Hypothalamus (tissue), 51 donors: ENCODE measurements at places on chromosomes 16 and 17.

- no peak for DNase-seq
Measured at GRCh38 chr17:57544401-57544800, 200.7 kb downstream of the CCDC182 start.

- DNase-seq: no peak
Measured at GRCh38 chr17:78785663-78786057, 3.6 kb upstream of the CYTH1 start.

GRCh38 chr17:74445158-74445557 lies 13.3 kb downstream of the GPRC5C start:
- no peak for DNase-seq

DNA sequence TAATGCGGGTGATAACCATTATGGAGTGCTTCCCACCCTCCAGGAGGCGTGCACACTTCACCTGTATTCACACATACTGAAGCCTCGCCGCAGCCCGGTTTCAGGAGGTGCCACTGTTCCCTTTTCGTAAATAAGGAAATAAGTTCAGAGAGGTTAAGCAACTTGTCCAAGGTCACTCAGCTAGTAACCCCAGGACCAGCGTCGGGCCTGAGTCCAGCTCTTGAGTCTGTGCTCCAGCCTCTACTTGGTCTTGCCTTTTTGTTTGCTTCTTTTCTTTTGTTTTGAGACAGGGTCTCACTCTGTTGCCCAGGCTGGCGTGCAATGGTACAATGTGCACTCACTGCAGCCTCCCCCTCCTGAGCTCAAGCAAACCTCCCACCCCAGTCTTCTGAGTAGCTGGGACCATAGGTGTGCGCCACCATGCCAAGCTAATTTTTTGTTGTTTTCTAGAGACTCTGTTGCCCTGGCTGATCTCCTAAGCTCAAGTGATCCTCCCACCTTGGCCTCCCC lies 63.5 kb upstream of the CIBAR2 start:
- no peak for DNase-seq

- no peak for DNase-seq
Measured at GRCh38 chr16:57837305-57838125, 35.2 kb upstream of the KIFC3 start.

DNA sequence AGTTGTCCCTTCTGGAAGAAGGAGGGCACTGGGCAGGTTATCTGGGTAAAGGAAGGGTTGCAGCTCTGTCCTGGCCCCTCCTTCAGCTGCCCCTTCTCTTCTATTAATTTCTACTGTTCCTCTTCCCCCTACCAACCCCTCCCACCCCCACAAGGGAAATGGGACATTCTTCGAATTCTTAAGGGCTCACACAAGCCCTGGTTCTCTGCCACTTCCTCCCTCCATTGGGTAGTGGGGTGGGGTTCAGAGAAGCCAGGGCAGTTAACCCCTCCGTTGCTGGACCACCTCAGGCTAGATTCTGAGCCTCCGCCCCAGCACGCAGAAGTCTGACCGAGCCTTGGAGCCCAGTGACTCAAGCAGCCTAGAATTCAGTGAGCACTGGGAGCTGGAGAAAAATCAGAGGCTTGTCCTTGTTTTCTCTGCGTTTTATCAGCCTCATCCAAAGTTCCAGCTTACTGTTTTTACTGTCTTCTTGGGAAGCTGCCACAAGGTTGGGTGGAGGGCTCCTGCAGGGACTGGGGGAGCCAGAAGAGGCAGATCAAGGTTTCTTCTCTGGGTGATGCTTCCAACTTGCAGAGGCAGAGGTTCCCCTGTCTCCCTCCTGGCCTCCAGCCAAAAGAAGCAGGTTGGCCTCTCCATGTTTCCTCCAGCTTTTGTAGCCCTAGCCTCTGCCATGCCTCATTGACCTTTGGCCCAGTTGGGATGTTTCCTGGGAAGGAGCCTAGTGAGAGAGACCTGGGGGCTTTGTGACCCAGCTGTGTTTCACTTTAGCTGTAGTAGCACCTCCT lies 10.2 kb downstream of the LASP1 start:
- no peak for DNase-seq

- no peak for DNase-seq
Measured at GRCh38 chr17:45578516-45579455, 88.3 kb upstream of the PLEKHM1 start.

GRCh38 chr16:17447101-17447569 lies 23.6 kb downstream of the XYLT1 start:
- DNase-seq: no peak

DNA sequence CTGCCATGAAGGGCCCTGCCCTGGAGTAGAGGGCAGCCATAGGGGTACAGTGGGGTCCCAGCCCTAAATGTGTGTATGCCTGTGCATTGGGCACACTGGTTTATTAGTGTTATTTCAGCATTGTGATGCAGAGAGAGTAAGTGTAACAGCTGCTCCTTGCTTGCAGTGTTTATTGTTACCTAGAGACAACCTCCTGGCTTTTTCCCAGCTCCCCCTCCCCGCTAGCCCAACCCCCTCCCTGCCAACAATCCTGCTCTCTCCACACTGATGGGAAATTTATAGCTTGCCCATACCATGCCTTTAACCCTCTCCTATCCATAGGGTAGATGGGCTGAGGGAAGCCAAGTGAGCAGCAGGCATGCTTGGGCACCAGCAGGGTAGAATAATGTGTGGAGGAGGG lies 51.3 kb downstream of the NEUROD2 start:
- no peak for DNase-seq

DNA sequence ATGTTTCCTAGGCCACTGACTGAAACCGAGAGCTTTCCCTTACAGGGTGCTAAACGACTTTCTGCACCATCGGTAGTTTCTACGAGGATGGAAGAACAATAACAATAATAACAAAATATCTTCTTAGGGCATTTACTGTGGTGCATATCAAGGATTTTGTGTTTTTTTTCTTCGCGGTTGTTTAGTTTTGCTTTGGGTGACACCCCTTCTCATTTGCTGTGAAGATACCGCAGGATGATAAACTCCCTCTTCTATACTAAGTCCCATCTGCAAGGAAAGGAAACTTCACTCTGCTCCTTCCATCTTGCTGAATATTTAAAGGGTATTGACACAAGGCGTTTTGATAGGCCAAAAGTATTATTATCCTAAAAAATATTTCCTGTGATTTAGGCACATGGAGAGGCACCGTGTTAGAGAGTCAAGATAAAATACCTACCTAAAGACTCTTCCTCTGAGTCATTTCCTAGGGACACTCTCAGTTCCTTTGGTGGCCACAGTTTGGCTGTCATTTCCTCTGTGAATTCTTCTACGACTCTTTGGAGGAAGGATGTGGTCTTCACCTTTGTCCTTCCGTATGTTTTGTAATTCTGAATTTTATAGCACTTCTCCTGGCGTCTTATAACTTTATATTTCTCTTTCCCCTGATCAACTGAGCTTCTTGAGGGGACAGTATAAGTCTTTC lies 318.8 kb downstream of the CDH13 start:
- DNase-seq: no peak

GRCh38 chr17:7403727-7403976 lies 245 bp downstream of the TMEM256 start:
- DNase-seq: no peak

DNA sequence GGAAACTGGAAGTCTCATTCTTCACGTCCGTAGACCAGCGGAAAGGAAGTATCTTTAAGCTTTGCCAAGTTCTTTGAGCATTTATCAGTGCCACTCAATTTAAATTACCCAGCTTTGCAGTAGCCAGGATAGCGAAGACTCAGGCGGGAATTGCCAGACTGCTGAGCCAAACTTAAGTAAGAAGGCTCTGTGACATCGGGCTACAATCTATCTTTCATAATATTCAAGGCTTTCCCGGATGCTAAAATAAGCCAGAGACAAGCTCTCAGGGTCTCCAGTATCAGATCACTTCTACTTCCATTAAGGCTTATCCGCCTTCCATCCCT lies 436 bp upstream of the BRIP1 start:
- DNase-seq: no peak

DNA sequence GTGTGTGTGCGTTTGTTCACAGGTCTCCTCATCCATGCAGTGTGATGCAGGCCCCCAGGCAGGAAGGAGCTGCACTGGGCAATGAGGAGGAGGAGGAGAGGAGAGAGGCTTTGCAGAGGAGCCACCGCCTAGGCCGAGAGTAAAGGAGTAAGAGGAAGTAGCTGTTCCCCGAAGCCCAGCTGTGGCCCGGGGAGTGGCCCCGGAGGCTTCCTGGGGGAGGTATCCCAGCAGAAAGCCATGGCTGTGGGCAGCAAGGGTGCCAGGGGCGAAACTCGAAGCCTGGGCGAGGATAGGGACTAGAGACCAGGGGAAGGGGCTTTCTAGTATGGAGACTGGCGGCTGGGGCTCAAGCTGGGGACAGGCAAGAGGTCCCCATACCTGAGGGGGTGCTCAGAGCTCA lies 12.2 kb downstream of the C16orf95 start:
- no peak for DNase-seq

- no peak for DNase-seq
Measured at GRCh38 chr17:34847938-34848337, 113.3 kb downstream of the CCT6B start.

- no peak for DNase-seq
Measured at GRCh38 chr17:6455321-6455705, 11.1 kb downstream of the PIMREG start.

DNA sequence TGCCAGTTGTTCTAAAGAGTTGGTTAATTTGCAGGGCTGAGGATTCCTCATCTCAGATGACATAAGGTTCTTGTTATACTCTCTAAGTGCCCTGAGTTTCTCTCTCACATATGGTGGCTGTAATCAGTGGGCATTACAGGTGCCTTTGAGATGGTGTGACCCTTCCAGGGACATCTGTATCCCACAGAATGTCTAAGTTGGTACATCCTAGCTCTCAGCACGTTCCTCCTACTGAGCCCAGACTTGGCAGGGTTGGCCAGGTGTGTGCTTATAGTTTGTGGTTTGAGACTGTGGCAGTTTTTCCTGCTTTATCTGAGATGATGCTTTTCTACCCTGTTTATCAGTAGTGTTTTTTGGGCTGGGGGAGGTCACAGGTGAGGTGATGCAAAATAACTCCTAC lies 36.3 kb downstream of the SPECC1 start:
- DNase-seq: no peak

- DNase-seq: no peak
Measured at GRCh38 chr17:6823011-6823442, 8.5 kb downstream of the TEKT1 start.

- DNase-seq: no peak
Measured at GRCh38 chr16:65822148-65822547, 544.3 kb upstream of the CDH5 start.

GRCh38 chr17:73182616-73183310 lies 10.1 kb upstream of the COG1 start:
- no peak for DNase-seq

DNA sequence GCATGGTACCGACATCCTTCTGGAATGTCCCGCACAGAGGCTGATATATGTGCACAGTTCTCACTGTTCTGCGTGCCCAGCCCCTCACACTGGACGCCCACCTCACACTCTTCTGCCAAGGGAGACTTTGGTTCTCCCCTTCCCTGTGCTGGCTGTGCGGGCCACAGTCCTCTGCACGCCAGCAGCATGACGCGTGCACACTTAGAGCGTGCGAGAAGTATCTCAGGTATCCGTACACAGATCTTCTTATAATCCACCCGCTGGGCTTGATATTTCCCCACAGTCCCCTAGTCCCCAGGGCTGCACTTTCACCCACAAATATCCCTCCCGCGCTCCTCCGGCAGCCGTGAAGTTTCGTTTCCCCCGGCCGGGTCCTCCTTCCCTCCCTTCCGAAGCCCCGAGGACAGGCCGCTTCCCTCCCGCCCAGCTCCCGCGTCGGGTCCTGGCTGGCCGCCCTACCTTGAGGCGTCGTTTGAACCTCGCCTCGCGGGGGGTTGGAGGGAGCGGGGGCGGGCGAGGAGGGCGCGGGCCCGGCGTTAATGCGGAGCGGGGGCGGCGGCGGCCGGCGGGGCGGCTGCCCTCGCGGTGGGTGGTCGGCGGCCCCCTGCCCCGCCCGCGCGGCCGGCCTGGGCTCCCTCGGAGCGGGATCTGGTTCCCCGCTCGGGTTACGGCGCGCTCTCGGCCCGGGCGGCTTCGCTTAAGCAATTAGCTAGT lies 5.0 kb upstream of the FOXF1 start:
- DNase-seq: no peak

GRCh38 chr16:46895399-46896313 lies 11.5 kb downstream of the GPT2 start:
- no peak for DNase-seq
